ENCODE measurements at places on chromosomes 11 and 22. TPM values are rescaled to one million over a fixed set of nuclear protein-coding genes. Genes with fewer than 3 reads are reported as not detected.

OLFML1 gene
- not detected for total RNA-seq

ANO5 gene
- not detected for total RNA-seq

TEF gene
- 28.2 TPM for total RNA-seq

LRRC55 gene
- not detected for total RNA-seq

SHANK3 gene
- total RNA-seq: 5.8 TPM

MRGPRX4 gene
- total RNA-seq: not detected

OR5P2 gene
- total RNA-seq: 1.3 TPM

RFPL3 gene
- total RNA-seq: not detected

TTLL12 gene
- 113 TPM for total RNA-seq

HBE1 gene
- total RNA-seq: 1.4 TPM

CASP1 gene
- total RNA-seq: 4.7 TPM

SEC14L6 gene
- 0.33 TPM for total RNA-seq

EHF gene
- total RNA-seq: 85.7 TPM

FXYD2 gene
- not detected for total RNA-seq

JHY gene
- total RNA-seq: 6.2 TPM

SCARF2 gene
- 1.7 TPM for total RNA-seq

SLC17A6 gene
- not detected for total RNA-seq

DNA sequence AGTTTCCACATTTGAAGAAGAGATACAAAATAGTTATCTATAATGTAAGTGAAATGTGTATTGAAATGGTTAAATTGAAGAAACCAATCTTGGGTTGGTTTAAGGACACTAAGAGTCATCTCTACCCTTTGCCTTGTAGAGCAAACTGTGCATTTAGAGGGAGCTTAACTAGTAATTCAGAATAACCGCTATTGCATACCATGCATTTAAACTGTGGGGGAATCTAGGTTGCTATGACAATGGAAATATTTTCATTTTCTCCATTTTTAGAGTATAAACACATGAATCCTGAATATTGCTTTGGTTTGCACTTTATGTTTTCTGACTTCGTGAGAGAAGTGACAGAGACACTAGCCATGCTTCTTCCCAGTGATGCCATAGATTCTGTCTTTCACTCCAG lies 39.7 kb downstream of the FAT3 start:
- DNase-seq: no peak

DNA sequence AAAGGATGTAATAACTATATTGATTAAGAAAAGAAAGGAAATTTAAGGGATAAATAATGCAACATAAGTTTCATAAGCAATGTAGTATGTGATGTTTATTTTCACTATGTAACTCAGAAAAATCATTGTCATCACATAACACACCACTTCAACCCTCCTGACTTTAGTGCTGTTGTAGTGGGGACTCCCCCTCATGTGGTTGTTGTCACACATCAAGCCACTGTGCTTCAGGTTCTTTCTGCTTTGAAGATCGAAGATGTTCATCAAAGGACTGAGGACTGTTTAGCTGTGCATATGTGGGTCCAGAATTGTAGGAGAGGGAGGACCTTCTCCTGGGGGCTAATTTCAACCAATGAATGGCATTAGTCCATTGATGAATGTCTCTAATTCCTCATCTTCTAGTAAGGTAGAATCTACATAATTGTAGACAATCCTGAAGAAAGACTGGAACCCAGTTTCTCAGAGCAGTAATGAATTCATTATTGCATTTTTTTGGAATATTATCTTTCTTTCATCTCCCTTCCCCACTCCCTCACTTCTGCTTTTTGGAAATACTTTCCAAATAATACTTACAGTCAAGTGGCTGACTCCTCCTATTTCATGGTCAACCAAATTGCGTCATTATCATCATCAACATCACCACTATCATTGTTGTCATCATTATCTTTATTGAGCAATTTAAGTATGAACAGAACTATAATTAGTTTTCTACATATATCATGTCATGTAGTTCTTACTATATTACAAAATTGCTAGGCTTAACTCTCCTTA lies 9.8 kb upstream of the CARD16 start:
- no peak for DNase-seq

DNA sequence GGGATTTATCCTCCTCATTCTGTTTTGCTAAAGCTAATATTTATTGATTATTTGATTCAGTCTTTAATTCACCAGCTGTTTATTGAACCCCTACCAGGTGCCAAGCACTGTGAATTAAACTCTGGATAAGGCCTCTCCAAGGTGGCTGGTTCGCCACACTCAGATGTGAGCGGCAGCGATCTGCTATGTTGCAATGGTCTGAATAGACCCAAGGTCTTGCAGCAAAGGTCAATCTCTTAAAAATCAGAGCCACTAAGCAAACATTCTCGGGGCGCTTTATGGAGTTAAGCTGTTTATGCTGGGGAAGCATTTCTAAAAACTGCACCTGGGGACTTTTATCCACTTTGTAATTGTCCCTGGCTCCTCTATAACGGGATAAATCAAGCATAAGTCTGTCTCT lies 10.5 kb upstream of the TSPAN18 start:
- no peak for DNase-seq

DNA sequence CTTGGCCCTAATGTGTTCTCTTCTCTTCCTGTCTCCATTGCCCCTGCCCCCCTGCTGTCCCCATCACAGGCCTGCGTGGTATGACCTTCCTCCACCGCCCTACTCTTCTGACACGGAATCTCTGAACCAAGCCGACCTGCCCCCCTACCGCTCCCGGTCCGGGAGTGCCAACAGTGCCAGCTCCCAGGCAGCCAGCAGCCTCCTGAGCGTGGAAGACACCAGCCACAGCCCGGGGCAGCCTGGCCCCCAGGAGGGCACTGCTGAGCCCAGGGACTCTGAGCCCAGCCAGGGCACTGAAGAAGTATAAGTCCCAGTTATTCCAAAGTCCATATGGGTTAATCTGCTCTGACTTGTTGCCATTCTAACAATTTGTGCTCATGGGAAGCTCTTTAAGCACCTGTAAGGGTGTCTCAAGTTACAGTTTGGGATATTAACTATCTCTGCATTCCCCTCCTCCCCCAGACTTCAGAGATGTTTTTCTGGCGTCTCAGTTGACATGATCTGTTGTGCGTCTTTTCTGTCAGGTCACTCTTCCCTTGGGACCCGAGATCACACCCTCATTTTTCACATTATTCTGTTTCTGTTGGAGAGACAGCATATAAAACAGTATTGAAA lies 60.0 kb downstream of the COMMD9 start:
- DNase-seq: no peak

- peak; percentile 45 for DNase-seq
Measured at GRCh38 chr11:12086271-12087074, 23.9 kb upstream of the MICAL2 start.

DNA sequence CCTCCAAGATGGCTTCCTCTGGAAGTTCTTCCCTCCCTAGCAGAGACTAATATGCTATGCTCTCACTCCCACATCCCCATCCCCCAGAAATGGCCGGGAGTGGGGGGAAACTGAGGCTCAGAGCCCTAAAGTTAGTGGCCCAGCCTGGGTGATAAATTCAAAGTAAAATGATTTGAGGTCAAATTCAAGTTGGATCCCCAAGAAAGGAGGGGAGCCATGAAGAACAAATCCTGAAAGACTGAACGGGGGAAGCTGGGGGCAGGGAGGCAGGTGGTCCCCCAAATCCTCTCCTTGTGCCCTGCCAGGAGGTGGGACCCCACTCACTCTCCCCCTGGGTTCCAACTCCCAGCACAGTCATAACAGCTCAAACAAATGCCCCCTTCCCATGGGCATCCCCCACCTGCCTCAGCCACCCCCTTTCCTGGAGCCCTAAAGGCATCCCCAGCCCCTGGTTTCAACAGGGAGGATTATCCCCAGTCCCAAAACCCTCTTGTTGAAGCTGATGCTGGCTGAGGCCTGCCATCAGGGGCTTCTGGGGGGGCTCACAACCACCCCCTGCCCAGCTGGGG lies 1.1 kb downstream of the CBX6 start:
- DNase-seq: no peak

DNA sequence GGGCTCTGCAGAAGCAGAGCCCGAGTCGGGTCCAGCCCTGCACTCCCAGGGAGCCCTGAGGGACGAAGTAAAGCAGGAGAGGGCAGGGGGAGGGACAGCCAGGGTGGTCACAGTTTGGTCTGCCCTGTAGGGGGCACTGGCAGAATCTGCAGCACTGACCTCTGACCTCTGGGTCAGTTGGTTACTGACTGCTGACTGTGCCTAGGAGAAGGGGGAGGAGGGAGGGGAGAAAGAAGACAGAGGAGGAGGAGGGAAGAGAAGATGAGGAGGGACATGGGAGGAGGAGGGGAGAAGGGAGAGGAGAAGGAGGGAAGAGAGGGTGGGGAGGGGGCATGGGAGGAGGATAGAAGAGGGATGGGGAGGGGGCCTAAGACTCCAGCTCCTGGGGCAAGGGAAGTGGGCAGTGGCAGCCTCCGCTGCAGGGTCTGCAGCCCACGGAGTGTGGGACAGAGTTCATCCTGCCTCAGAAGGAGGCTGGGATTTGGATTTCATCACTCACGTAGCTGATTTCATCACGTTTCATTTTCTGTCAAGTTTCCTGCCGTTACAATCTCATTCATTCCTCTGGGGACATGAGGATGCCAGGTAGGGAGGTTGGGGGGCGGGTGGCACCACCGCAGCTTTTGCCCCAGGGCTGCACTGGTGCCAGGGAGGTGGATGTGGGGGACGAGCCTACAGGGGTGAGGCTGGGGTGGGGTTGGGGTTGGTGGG lies 55.2 kb downstream of the FLRT1 start:
- no peak for DNase-seq

- DNase-seq: no peak
Measured at GRCh38 chr22:20316844-20317401, 2.9 kb downstream of the DGCR6L start.

DNA sequence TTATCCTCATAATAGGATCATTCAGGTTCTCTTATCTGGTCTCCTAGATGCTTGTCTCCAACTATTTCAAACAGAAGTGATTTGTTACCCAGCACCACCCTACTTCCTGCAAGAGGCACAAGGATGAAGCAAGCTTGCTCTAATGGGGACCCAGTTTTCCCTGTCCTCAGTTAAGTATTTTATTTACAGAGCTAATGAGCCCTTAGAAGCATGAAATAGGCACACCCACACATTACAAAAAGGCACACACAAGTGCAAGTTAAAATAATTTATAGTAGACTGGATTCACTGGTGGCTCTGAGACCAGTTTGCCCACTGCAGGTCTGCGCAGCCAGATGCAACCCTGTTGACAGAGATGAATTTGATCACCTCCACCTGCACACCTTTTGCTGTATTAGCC lies 167.5 kb downstream of the KIRREL3 start:
- DNase-seq: no peak

DNA sequence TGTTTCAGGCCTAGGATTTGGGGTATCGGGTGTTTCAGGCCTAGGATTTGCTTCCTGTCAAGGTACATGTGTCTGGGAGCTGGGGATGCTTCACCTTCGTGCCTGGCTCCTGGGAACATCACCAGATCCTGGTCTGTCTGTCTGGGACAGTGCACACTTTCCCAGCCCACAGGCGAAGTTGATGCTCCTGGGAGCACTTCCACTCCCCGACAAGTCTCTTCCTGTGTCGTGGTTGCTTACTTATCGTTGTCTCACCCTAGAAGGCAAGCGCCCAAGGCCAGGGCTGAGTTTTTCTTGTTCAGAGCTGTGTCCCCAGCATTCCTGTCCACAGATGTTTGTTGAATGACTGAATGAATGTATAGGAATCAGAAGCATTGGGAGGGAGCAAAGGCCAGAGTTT lies 71.5 kb downstream of the LINC01488 start:
- no peak for DNase-seq

DNA sequence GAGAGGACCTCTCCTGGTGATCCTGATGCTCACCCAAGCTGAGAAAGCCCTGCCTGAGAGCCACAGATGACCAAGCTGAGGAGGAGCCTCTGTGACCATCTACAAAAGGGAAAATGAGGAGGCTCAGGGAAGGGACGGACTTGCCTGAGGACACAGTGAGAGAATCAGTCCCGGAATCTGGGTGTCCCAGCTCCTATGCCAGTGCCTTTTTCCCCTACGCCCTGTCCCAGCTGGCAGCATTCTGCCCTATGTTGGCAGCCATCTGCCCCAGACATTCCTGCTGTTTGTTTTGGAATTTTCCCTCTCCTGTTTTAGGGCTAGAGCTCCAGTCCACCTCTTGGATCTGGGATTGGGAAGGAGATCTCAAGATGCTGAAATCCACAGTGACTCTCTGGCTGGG lies 54.6 kb downstream of the C11orf58 start:
- no peak for DNase-seq

- DNase-seq: peak; percentile 57
Measured at GRCh38 chr11:123654566-123655081, at the start of gene SCN3B. Gene SCN3B (minus strand): TSS chr11:123654624. CDS start chr11:123653801, 823 bp downstream.

- DNase-seq: no peak
Measured at GRCh38 chr11:18849406-18849805, 57.8 kb upstream of the PTPN5 start.

GRCh38 chr11:119701591-119702549 lies 27.1 kb downstream of the NECTIN1 start:
- DNase-seq: peak; percentile 54

DNA sequence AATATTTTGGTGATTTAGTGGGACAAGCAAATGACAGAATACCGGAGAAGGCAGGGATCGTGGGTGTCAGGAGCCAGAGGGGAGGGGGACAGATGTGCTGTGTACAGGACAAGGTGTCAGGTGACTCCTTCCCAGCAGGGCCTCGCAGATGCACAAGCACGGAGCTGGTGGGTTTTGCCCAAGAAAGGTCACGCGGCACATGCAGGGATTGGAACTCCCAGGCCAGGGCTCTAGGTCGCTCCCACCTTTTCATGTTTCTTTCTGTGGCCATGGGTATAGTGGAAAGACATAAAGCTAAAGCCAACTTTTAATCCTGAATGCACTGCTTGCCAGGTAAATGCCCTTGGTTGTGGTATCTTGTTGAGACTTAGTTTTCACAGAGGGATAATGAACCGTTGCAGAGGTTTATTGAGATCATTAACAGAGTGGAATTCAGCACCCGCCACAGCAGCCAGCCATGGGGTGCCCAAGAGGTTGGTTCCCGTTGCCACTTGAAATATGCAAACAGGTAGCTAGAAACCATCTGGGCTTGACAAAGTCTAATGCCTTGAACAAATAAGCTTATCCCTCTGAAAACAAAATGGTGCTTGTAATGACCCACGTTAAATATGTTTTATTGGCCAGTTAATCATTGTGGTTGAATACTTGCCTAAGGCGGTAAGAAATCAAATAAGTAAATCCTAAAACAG lies 10.1 kb downstream of the C22orf23 start:
- peak; percentile 54 for DNase-seq

DNA sequence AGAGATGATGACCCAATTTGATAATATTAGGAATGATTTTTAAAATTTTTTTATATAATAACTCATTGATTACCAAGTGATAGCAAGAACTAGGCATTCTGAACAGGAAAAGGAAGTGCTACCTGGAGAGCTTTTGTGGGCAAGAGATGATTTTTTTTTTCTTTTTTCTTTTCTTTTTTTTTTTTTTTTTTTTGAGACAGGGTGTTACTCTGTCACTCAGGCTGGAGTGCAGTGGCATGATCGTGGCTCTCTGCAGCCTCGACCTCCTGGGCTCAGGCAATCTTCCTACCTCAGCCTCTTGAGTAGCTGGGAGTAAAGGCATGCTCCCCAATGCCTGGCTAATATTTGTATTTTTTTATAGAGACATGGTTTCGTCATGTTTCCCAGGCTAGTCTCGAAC lies 40.4 kb downstream of the TNRC6B start:
- DNase-seq: no peak

All from PC-9 (cell line).